IPS-NIHi11 (cell line): ENCODE measurements at places on chromosomes 2 and 18.

- no peak for DNase-seq
Measured at GRCh38 chr2:109594246-109594885, 19.4 kb downstream of the SEPTIN10 start.

- DNase-seq, result no peak
Measured at GRCh38 chr2:182090486-182090885, 104.8 kb downstream of the PPP1R1C start.

DNA sequence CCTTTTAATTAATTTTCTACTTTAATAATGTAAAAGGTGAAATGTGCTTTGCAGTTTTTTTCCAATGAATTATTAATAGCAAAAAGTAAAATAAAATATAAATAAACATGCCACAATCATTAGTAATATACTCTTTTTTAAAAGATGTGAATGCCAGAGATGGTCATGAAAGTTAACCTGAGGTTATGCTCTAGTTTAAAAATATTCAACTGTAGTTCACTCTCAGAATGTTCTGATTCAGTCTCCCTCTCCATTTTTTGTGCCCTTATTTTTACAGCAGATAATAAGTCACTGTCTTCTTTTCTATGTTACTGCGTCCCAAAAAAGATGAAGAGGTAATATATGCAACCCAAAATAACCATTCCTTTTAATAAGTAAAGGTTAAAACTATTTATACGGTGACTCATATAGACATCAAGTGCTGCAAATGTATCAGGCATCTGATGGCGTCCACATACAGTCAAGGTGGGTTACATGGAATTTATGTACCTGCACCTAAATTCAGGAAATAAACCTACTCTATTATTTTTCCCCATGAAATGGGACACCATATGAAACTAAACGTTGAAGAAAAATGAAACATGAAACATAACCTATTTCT lies 153.6 kb upstream of the ZNF804A start:
- no peak for DNase-seq

GRCh38 chr2:231161252-231161839 lies 36.5 kb upstream of the HTR2B start:
- no peak for DNase-seq

GRCh38 chr2:20914771-20915170 lies 91.9 kb upstream of the LDAH start:
- no peak for DNase-seq

DNA sequence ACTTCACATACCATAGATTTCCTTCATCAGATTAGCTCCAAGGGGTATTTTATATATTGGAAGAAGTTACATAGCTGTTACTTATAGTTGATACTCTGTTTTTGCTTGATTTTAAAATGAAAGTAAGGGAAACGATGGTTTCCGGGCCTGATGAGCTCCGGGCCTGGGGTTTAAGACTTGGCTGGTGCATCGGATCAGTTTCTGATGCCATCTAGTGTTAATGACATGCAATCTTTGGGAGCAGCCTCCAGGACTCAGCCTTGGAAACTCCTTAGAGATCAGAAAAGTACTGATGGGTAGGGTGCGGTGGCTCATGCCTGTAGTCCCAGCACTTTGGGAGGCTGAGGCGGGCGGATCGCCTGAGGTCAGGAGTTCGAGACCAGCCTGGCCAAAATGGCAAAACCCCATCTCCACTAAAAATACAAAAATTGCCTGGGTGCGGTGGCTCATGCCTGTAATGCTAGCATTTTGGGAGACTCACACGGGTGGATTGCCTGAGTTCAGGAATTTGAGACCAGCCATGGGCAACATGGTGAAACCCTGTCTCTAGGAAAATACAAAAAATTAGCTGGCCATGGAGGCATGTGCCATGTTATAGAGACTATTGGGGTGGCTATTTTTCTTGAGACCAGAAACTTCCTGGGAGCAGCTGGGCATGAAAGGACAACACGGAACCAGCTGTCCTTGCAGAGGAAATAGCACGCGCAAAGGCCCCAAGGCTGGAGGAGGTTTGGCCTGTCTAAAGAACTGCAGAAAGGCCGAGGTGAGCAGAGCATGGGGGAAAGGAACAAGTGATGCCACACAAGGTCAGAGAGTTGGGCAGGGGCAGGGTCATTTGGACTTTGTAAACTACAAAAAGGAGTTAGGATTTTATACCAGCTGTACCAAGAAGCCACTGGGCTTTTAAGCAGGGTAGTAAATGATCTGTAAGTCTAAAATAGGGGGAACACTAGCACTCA lies 46.9 kb upstream of the CNOT11 start:
- DNase-seq, result peak; percentile 73

GRCh38 chr2:229107601-229108000 lies 163.5 kb downstream of the PID1 start:
- no peak for DNase-seq

DNA sequence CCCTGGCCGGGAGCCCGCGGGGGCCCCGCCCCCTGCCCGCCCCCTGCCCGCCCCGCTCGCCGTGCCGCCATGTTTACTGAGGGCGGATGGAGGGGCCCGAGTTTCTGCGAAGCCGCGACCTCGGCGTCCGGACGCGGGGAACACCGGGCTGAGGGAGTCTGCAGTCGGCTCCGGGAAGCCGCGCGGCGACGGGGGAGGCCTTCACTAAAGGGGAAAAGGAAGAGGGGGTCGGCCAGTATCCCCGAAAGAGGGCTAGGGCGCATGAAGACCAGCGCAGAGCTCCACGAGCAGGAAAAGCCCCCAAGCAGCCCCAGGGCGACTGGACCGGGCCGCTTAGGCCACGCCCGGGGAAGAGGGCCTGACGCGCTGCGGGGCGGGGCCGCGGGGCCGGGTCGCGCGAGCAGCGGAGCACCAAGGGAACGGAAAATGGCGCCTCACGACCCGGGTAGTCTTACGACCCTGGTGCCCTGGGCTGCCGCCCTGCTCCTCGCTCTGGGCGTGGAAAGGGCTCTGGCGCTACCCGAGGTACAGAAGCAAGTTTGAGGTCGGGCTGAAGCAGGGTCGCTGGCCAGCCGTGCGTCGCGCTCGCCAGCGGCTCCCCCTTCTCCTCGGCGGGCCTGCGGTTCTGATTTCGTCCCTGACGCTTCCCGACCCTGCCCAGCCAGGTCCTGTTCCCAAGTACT lies at the start of the genes ATRAID and SLC5A6:
TSS of gene ATRAID (plus strand) at position 99 of the 683 bp plus-strand sequence. CDS start at position 427, 328 bp downstream.
TSS of gene SLC5A6 (minus strand) at position 326 of the 683 bp plus-strand sequence. CDS start 4,618 bp downstream, outside the sequence.
- peak; percentile 94 for DNase-seq

GRCh38 chr2:7272210-7272609 lies 355.0 kb downstream of the RNF144A start:
- DNase-seq, result no peak

- DNase-seq, result no peak
Measured at GRCh38 chr2:3871002-3871401, 167.6 kb downstream of the DCDC2C start.
